Mesothelial cell of epicardium (in vitro differentiated cells): ENCODE measurements at places on chromosomes 5 and 9.

DNA sequence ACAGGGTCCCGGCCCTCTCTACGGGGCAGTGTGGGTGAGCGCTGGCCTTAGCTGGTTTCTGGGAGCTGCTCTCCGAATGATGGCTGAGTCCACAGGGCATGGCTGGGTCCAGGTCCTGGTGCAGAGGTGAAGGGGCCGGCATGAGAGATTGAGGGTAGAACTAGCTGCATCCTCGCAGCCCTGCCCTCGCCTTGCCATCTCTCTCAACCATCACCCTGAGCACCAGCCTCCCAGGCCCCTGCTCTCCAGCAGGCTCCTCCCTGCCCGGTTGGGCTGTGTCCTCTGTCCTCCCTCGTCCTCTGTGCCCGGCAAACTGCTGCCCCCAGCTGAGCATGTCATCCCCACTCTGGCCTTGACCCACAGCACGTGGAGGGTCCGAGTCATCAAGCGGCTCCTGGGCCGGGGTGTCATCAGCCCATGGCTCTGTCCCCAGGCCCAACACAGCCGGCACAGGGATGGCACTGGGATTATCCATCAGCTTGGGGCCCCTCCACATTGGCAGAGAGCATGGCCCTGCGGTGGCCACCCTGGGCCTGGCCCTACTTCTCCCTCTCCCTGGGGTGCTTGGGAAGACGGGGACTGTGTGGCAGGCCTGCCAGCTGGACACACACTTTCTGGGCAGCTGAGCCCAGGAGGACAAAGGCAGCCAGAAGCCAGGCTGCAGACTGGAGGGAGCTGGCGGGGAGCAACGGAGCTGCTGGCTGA is 8.4 kb downstream of the FLT4 start:
- DNase-seq: no peak

DNA sequence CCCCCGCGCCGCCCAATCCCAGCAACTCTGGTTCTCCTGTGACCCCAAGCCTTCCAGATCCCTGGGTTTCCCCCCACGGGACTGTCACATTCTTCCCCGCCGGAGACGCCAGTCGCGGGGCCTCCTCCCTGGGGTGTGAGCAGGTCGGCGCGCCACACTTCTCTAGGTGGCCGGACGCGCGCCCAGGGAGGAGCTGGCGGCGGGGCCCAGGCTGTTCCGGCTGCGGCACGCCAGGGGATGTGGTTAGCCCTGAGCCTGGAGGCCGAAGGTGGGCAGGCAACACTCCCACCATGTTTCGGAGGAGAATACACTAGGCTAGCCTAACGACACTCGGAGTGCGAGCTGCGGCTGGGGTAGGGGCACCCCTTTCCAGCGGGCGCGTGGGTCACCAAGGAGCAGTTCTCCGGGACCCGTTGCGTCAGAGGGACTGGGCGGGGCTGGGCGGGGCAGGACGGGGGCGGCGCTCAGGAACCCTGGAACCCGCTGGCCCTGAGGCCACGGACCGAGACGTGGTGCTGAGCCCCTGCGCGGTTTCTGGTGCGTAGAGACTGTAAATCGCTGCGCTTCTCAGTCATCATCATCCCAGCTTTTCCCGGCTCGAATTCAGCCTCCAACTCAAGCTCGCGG is at the start of gene SLC27A6:
Gene SLC27A6, plus strand, starts transcription at position 478 of the 627 bp plus-strand sequence. CDS start 650 bp downstream, outside the sequence.
- DNase-seq: peak; percentile 63

- no peak for DNase-seq
Measured at GRCh38 chr5:83564069-83564749, 92.7 kb downstream of the VCAN start.

DNA sequence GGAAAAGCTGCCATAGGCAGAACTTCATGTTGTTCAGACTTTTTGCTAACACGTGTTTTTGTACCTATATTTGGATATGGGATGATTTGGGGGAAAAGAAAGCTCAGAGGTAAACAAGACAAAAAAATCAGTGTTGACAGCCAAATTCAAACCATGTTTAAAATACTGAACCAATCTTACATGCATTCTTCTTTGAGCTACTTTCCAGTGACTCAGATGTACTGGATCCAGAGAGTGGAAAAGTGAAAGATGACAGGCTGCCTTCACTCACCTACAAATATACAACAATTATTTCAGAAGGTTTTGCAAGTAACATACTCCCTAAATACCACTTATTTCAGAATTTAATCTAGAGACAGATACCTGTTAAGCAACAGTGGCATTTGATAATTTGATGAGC is 165.7 kb downstream of the MPDZ start:
- DNase-seq: no peak

DNA sequence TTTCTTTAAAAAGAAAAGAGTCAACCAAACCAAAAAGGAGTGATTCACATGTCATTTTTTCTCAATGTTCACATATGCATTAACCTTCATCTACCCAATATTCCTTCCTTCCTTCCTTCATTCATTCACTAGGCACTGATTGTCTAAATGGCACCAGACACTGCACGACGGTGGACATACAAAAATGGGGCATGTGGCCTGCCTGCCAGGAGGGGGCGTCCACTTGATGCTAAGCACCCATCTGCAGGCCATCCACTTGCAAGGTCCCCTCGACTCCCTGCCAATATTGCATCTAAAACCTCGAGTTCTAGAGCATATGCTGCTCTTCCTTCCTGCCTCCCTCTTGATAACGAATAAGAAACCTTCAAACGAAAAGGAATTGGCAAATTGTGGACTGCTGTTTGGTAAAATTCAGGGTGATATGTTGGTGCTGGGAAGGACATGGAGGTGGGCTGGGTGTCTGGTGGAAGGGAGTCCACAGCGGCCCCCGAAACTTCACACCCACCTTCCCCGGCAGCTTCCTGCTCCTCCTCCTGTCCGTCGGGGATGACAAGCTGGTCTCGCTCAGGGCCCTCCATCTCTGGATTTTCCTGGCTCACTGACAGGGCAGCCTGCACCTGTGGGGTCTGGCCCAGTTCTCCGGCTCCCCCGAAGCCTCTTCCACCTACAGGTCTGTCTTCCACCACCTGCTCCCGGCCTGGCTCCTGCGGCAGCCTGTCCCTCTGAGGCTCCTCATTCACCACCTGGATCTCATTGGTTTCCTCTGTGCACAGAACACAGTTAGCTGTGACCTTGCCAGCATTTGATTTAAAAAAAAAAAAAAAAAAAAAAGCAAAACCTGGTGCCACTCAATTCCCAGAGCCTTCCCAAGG is 64.3 kb downstream of the GOLM1 start:
- no peak for DNase-seq

- DNase-seq: no peak
Measured at GRCh38 chr5:33827885-33828284, 63.9 kb downstream of the ADAMTS12 start.

DNA sequence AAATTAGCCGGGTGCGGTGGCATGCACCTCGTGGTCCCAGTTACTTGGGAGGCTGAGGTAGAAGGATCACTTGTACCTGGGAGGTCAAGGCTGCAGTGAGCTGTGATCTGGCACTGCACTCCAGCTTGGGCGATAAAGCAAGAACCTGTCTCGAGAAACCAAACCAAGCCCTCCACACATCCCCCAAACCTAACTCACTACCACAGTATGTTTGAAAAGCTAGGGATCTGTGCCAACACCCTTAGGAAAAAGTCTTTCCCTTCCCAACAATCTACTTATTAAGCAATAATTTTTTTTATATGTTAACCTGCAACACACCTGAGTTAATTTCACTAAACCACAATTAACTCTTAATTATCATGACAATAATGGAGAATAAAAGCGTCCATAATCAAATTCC is 2.2 kb downstream of the UBTD2 start:
- no peak for DNase-seq

DNA sequence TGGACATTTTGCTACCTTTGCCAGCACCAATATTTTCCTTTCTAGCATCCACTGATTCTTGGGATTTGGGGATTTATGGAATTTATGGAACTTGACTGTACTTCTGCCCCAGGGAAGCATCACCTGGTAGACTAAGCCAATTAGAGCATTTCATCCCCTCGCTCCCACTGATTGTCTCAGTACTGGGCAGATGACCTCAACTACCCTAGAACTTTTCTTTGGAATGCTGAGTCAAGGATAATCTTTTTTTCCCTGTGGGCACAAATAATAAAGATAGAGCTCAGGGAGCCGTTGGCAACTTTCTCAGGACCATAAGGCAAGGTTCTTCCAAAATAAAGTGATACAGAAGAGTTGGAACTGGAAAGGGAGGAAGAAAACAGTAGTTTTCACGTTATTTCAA is 438.4 kb downstream of the PLK2 start:
- no peak for DNase-seq

DNA sequence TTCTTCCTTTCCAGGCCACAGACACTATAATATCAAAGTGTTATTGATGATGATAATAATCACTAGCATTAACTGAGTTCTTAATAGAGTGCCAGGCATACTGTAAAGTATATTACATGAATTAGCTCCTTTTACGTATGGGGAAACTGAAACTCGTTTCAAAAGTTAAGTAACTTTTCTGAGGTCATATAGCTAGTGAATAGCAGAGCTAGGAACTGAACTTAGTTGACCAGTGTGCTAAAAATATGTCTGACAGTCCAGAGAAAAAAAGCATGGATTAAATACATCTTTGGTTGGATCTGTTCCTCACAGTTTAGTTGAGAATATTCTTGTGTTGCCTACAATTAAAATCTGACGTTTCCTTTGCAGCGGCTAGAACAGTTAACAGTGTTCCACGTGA is 18.4 kb upstream of the CATSPER3 start:
- no peak for DNase-seq

DNA sequence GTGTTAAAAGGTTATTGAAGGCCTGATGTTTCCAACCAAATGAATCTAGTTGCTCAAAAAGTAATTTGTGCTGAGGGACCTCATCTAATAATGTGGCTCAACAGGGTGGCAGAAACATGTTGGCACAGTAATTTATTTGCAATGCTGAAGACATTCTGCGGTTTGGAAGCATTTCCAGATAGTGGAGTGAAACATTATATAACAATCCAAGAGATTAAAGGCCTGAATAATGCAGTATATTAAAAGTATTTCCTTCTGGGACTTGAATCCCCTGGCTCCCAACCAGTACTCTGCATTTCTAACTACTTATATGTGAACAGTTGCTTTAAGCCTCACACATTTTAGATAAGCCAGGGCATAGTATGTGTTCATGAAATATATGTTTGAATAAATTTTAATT is 25.9 kb upstream of the ALDH1A1 start:
- DNase-seq: no peak

DNA sequence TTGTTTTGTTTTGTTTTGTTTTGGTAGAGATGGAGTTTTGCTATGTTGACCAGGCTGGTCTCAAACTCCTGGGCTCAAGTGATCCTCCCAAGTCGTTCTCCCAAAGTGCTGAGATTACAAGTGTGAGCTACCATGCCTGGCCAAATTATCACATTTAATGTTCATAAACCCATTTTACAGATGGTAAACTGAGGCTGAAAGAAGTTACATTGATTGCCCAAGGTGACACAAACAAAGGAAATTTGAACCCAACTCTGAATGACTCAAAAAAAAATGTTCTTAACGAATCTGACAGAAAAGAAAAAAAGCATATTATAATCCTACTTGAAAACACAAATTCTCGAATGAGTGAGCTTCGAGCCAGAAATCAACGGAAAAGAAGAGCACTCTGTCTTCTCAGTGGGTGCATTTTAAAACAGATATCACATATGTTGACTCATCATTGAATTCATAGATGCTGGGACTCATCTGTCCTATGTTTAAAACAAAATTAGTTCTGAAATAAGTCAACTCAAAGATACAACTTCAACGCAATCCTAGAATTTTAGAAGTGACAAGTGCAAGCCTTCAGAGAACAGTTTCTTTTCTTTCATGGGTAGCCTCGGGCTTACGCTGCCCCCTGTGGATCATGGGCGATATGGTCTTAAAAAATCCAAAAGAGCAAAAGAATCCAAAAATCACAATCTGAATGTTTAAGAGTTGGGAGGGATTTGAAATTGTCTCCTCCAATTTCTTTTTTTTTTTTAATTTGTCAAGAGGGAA is 28.4 kb downstream of the TIMD4 start:
- DNase-seq: no peak

DNA sequence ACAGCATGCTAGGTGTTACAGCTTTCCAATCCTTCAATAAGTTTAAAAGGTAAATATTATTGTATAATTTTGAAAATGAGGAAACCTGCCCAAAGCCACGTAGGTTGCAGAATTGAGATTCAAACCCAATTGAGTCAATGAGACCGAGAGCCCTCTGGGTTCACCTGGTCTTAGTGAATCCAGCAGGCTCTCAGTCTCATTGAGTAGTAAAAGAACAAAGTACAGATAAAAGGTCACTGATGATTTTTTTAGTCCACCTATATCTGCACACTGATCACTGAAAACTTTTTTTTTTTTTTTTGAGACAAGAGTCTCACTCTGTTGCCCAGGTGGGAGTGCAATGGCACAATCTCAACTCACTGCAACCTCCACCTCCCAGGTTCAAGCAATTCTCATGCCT is 27.2 kb downstream of the PLPP1 start:
- no peak for DNase-seq

DNA sequence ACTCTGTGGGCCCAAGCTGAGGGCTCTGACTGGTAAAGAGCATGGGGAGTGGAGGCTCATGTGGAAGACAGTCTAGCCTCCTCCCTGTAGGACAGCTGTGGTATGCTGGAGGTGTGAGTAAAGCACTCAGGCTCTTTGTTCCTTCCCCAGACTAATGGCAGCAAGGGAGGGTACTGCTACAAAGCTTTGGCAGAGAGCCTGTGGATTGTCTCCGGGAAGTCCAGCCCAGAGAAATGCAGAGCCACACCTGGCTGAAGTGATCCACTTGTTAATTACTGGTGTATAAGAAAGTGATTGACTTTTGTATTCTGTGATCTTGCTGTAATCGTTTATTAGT is 161.7 kb downstream of the OXCT1 start:
- DNase-seq: no peak

- no peak for DNase-seq
Measured at GRCh38 chr5:111746791-111747190, 10.2 kb downstream of the NREP start.

- DNase-seq: no peak
Measured at GRCh38 chr5:72427488-72428437, 79.4 kb downstream of the ZNF366 start.

GRCh38 chr5:159543326-159543725 is 213.0 kb upstream of the IL12B start:
- DNase-seq: no peak

- no peak for DNase-seq
Measured at GRCh38 chr9:107587191-107587963, 97.8 kb upstream of the KLF4 start.

GRCh38 chr5:131281133-131281867 is 17.4 kb downstream of the CDC42SE2 start:
- no peak for DNase-seq

- DNase-seq: no peak
Measured at GRCh38 chr9:33818167-33818846, 1.3 kb downstream of the UBE2R2 start.

DNA sequence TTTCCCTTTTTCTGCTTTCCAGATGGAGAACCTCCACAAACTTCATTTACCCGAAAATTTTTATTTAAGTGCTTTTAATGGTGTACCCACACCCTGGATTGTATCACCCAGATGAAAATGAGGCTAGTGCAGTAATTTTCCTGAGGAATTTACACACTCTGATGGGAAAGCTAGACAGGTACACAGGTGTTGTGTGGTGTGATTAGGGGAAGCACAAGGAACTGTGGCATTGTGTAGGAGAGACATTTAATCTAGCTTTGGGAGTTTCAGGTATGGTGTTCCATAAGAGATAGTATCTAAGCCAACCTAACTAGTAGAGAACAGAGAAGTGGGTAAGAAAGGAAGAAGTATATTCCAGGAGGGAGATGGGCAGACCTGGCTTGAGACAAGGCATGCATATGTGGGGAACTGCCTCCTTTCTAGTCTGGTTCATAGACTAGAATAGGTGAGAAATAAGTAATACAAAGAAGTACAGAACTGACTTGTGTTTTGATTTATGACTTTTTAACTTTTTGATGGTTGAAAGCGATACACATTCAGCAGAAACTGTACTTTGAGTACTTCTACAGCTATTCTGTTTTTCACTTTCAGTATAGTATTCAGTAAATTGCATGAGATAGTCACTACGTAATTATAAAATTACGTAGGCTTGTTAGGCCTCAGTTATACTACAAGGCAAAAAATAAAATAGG is 22.9 kb upstream of the ROPN1L start:
- DNase-seq: no peak
